ENCODE measurements at places on chromosomes 3 and 15.

- DNase-seq: no peak
These were observed 178.9 kb downstream of the SV2B start for GRCh38 chr15:91278951-91279350.

DNA sequence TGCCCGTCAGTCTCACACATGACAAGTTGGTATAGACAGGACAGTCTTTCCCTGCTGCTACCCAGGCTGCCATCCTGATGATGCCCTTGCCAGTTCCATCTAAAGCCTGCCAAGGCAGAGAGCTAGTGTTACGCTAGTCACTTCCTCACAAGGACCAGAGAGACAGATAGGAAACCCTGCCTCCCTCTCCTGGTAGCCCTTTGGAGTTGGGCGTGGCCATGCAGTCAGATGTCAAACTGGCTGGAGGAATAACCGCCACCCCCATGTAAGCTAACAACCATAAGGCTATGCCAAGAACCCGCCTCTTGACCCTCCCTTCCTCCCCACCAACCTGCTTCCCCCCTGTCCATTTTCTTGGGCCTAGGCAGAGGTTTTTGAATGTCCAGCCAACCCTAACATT lies 2.8 kb downstream of the TMEM115 start:
- no peak for DNase-seq

- DNase-seq: no peak
These were observed 12.3 kb upstream of the PLD1 start for GRCh38 chr3:171822431-171823106.

DNA sequence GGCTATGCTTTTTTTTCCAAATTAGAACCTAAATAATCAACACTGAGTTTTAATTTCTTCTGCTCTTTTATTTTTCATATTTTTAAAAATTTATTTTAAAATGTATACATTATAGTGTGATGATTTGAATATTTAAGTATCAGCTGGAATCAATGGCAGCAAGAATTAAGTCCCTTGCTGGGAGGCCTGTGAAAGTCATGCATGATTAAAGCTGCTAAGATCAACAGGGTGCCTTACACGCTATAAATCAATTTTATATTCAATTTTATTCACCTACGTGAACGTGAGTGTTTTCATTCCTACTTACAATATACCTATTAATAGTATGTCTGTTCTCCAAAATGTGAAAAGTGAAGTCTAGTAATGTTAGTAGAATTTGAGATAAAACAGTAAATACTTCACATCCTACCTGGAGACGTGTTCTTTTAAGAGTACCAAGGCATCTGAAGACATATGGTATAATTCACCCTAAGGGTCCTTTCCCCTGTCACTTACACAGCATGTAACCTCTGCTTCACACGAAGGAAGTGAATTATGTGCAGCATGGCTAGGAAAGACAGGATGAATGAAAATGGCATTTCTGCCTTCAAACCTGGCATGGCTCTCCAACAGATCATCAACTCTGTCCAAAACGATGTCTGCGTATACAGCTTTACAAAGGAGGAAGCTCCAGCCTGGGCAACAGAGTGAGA lies 640.4 kb upstream of the ROBO1 start:
- no peak for DNase-seq

DNA sequence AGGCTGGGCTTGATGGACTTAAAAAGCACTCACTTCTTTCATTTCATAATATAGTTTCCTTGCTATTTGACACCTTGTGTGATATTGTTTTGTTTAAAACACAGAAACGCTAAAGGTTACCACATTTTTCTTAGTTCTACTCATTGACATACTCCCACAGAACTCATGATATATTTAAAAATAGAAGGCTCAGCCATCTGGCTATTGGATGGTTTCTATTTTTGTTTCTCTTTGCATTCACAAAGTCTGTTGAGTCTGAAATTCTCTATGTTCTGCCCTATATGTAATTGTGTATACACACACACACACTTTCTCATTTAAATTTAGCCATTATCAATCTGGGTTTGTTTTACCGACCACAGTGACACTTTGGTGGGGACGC lies 128.2 kb downstream of the SOX2 start:
- DNase-seq: no peak

GRCh38 chr15:90336705-90337141 lies 15.4 kb upstream of the ZNF774 start:
- DNase-seq: no peak

- no peak for DNase-seq
These were observed 229.5 kb downstream of the SOX2 start for GRCh38 chr3:181941250-181941649.

GRCh38 chr15:95409211-95409610 lies 921.3 kb upstream of the NR2F2 start:
- no peak for DNase-seq

GRCh38 chr3:193564012-193564411 lies 9.3 kb upstream of the ATP13A4 start:
- DNase-seq: no peak

GRCh38 chr3:46162975-46163555 lies 45.0 kb downstream of the CCR1 start:
- DNase-seq: no peak

DNA sequence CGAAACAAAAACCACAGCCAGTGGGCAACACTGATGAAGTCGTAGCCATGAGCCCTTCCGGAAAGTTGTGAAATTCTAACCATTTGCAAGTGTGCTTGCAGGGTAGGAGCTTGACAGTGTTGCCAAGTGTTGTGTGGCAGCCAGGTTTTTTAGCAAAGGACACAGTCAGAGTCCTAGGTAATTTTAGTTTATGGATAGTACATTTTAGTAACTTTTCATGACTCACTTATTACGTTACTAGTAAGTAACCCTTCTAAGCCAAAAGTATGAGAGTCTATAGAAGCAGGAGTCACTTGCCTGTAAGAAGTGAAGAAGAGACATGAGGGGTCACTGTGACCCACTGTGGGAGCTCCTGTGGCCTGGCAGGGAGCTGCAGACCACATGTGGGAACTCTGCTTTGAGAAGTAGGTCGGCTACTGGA lies 54.8 kb upstream of the ADPGK start:
- DNase-seq: no peak

- no peak for DNase-seq
These were observed 245.1 kb upstream of the LMCD1 start for GRCh38 chr3:8256441-8257071.

DNA sequence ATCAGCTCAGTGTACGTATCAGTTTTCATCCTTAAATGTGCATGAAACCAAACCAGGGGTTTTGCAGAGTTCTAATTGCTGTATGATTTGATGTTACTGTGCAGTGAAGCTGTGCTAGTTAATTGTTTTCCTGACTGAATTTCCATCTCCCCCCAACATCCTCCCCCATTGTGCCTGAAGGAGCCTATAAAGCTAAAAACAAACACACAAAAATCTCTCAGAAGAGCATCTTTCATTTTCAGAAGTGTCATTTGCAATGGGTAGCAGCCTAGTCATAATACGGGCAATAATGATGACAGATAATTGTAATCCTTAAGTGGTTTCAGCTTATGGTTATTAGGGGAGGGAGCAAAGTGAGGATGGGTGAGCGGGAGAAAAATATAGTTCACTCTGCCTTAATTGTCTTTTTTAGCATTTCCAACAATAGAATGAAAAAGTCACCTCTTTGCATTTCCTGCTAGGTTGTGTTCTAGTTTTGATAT lies 207.9 kb upstream of the TBL1XR1 start:
- DNase-seq: no peak
